ENCODE measurements at places on chromosomes 6 and 20.

DNA sequence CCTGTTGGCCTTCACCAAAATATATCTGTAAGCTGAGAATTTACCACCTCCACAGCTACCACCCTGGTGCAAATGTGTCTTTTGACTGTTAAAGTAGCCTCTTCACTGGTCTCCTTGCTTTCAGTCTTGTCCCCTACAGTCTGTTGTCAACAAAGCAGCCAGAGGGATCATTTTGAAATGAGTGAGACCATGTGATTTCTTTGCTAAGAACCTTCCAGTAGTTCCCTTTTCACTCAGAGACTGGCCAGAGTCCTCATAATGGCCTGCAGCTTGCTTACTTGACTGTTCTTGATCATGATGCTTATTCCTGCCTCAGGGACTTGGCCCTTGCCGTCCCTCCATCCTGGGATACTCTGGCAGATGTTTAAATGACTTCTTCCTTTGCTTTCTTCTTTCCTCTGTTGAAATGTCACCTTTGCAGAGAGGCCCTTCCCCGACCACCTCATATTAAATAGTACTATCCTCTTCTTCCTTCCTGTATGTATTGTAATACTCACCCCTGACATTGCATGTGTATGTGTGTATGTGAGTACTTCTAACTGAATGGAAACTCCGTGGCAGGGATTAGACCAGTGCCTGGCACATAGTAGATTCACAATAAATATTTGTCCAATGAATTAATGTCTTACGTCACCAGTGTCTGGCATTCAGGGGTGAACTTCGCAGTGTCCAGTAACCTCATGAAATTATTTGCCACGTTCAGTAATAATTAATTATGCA lies 5.0 kb downstream of the MANBAL start:
- DNase-seq: no peak

DNA sequence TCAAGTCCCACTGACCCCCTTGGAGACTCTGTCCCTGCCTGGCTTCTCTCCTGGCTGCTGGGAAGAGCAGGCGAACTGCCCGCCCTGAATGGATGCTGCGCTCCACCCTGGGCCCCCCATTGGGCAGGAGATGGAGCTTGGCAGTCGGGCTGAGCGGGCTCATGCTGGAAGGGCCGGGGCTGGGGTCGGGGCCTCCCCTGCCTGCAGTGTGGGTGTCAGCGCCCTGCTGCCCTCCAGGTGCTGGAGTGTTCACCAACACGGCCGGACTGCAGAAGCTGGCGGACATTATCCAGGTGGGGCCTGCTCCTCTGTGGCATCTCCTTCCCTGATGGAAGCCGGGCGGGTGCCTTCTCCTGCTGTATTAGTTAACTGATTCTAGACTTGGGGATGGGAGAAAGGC lies 16.0 kb upstream of the TNFRSF6B start:
- DNase-seq: no peak

DNA sequence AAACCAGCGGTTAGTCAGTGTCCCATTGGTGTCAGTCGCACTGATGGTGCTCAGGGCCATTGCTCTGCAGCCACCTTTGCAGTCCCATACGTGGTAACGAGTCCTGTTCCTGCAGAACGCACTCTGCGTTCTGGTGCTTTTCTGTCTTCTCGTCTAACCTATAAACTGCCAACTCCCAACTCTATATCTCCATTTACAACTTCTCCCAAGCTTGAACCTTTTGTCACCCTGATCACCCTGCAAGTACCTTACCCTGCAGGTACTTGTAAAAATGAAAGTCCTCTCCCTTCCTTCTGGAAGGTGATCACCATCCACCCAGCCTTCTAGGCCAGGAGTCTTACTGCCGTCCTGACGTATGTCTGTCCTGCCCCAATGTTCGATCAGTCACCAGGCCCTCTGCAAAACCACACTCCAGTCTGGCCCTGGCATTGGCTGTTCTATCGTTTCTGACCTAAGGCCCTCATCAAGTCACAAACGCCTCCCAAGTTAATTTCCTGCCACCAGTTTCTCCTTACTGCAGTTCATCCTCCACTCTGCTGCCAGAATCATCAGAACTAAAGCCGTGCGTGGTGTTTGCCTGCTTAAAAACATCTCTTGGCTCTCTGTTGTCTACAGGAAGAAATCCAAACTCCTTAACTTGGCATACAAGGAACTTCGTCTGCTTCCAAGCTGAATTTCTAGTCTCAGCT lies 7.9 kb downstream of the RREB1 start:
- DNase-seq: no peak

DNA sequence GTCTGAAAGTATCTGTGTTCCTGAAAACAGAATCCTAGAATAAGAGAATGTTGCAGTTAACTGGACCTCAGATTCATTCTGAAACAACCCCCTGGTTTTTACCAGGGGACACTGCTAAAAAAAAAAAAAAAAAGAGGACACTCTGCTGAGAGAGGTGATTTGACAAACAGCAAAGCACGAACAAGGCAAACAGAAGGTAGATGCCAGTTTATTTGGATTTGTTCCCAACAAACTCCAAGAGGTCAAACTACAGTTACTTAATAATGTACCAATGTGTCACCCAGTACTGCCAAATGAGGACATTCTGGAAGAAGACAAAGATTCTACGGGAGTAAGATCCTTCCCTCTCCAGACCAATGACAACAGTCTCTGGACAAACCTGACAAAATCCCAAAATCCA lies 40.6 kb upstream of the SLC22A16 start:
- no peak for DNase-seq
